ENCODE measurements at places on chromosomes 6 and 20. TPM values are rescaled to one million over a fixed set of nuclear protein-coding genes. Genes with fewer than 3 reads are reported as not detected.

POLR1H gene
- 21.0 TPM for total RNA-seq

FAM162B gene
- not detected for total RNA-seq

CD93 gene
- total RNA-seq = 8.0 TPM

KHDC1L gene
- 0.45 TPM for total RNA-seq

OR2J3 gene
- total RNA-seq = not detected

Data from natural killer cell (primary cell).